ENCODE measurements at places on chromosomes 5 and 9.

DNA sequence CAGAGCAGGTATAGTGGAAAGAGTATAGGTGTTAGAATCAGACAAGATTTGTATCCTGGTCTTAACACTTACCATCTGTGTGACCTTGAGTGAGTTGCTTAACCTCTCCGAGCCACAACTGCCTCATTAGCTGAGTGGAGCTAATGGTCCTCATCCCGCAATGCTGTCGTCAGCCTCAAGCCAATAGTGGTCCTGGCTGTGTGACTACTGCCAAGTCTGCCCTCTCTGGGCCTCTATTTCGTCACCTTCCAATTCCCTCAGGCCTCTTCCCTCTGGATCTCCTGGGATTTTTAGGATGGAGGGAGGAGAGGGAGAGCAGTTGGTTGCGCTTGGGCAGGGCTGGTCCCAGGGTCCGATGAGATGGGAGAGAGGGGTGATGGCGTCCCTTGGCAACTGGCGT is 41.6 kb downstream of the STOM start:
- no peak for DNase-seq

DNA sequence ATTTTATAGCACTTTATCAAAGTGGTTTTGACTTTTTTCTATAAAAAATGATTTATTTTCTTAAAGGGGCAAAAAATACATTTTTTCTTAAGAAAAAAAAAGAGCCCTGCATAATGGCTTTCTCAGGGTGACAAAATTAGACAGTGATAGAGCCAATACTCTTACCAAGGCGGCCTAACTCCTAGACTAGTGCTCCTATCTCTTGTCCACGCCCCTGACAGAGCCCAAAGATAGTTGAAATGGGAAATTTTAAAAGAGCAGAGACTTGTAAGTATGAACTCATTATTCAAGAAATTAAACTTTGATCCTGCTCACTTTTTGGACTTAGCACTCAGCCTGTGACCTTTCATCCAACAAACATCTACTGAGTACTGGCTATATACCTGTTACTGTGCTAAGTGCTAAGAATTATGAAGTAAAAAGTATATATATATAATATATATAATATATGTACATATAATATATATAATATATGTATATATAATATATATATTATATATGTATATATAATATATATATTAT is 1.2 kb downstream of the INVS start:
- no peak for DNase-seq

DNA sequence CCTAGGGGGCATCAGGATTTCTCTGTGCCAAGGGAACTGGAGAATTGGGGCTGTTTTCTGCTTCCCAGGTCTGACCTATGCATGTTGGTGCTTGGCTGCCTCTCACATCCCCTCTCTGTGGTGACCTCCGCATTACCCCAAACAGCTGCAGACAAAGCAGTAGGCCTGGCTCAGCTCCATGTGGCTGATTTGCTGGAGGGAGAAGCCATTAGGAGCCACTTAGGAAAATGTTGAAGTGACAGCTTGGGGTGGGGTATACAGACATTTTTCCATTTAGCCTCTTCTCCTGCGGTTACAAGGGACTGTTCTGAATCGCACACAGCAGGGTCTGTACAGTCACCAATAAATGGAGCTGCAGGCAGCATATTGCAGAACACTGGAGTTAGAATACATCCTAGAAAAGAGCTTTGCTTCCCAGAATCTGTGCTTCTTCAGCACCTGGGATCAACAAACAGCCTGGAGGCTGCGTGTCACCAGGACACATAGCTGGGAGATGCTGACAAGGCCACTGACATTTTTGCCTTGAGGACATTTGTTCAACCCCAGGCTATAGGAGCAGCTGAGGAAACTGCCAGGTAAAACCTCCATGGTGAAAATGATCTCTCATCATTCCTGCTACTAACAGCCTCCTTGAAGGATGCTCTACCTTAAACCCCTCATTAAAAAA is 335.3 kb downstream of the DIRAS2 start:
- DNase-seq, result no peak

DNA sequence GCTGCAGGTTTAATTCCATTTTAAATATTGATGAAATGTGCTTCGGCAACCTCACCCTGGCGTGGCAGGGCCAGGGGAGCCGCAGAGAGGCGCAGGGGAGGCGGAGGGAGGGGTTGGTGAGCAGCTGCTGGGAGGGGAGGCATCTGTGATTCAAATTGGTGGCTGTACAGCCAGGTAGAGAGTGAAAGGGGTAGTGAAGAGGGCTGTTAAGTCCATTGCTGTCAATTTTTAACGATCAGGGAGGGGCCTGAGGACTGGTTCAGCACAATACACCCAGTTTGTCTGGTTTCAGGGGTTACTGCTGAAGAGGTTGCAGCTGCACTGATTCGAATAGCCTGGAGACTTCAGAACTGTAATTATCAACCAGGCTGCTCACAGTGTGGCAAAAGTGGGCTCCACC is 31.3 kb downstream of the LHX6 start:
- no peak for DNase-seq

DNA sequence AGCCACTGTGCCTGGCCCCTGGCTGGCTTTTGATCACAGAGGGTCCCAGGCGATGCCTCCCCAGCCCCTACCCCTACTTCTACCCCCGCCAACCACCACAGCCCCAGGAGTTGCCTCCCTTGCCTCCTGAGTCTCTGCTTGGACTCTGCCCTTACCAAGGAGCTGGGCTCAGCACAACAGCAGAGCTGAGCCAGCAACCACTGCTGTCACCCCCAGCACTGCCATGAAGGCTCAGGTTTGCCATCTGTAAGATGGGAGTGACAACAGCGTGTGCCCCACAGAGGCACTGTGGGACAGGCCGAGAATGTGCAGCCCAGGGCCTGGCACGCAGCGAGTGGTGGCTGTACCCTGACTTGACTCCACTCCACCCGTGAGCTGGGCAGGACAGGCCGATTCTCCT is 63.1 kb upstream of the ASS1 start:
- no peak for DNase-seq
